ENCODE measurements at places on chromosomes 2 and 18.
A peak's percentile ranks its signal among the peaks of the same experiment; 100 is the strongest.

GRCh38 chr2:61770298-61770697 is 83.6 kb downstream of the FAM161A start:
- DNase-seq: no peak

DNA sequence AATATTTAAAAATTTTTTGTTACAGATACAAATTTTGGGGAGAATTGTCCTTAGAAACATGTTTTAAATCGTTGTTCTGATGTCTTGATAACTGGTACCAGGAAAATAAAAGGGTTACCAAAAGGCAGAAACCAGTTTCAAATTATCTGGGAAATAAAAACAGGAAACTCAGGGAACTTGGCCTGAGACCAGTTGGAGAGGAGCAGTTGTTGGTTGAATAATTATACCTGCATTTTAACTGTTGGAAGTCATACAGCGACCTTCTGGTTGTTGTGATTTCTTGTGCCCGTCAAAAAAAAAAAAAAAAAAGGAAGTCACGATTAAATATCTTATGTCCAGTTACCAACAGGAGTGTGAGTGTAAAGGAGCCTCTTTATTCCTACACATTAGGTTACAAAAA is 51.8 kb downstream of the CRIM1 start:
- DNase-seq: no peak

- DNase-seq: no peak
Measured at GRCh38 chr2:69138793-69139459, 125.9 kb downstream of the ANTXR1 start.

DNA sequence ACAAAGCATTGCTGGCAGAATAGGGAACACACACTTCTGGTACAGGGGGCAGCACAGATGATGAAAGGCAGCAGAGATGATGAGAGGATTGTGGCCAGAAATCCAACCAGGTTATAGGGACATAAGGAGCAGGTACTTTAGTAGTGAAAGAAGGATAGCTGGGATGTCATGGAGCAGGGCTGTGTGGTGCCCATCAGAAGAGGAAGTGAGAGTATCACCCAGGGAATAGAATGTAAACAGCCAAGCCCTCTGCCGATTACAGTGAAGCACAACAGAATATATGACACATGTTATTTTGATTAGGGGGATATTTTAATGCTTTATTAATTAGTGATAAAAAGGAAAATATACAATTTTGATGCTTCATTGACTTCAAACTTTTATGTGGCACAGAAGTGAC is 883.4 kb upstream of the CDH2 start:
- peak; percentile 11 for DNase-seq

DNA sequence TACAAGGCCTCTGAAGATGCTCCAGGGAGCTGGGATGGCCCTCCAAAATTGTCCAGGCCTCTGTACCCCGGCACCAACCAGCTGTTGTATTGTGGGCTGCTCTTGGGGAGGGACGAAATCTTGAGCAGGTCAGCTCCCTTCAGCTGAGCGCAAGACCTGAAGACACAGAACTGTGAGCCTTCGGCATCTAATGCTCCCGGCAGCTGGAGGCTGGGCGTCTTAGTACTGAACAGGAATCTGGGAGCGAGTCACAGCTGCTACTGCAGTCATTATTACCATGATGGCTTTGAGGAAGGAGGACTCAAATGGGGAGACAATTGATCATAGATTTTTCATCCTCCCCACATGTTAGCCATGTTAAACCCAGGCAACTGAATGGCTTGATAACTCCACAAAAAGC is 83.0 kb upstream of the LTBP1 start:
- DNase-seq: no peak
